ENCODE measurements at places on chromosomes 5 and 9.

DNA sequence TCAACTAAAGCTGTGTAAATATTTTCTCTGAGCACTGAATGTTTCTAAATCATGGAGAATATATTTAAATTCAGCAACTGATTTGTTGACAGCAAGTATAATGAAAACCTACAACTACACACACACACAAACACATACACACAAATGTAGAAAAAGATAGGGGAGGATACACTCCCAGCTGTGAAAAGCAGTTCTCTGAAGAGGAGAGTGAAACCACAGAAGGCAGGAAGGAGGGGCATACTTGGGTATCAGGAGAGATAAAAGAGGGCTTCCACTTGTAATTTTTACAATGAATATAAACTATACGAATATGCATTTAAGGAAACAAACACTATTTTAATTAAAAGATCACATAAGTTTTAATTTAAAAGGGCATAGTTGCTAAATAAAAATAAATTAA, 227.8 kb upstream of the SLC24A2 start:
- no peak for DNase-seq

DNA sequence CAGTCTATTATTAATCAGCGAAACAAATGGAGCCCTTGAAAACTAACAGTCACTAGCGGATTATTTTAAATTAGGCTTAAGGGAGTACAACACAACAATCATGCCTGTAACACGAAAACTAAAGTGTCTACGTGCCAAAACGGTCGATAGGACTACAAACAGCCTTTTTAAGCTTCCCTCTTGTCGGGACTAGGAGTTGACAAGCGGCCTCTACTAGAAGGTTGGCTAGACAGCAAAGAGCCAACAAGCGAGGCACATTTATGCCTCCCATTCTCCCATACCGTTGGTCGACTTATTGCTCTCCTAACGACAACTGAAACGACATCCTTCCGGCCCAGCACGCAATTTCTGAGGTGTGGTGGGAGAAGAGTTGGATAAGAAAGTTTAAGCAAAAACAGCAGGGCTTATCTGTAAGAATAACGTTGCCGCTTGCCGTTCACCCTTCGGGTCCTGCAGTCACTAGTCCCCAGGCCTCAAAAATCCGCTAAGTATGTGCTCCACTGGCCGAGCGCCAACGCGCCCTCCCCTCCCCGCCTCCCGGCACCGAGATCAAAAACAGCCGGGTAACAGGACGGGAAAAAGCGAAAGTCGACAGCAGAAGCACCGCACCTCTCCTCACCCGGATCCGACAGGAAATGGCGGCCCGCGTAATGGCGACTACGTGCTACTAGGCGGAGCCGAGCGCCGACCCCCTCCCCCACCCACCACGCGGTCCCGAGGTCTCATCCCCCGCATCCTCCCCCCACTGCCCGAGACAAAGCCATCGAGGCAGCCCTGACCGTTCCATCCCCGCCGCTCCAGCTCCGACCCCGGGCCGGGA, 813 bp downstream of the HNRNPK start:
- peak; percentile 94 for DNase-seq

GRCh38 chr5:95725937-95726810, 5.0 kb upstream of the RHOBTB3 start:
- DNase-seq: no peak

DNA sequence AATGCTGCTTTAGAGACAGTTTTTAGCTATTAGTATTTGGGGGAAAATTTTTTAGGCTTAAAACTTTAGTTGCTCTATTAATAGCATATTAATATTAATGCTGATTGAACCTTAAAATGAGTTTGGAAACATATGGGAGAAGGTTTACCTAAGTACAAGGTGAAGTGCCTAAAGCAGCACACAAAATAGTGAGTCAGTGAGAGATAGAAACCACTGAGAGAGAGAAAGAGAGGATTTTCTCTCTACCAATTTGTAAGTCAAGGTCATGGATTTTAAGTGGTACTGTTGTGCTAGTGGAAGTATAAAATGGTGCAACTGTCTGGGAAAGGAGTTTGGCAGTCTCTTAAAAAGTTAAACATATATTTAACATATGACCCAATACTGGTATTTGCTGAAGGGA, 64.9 kb downstream of the MARCHF3 start:
- no peak for DNase-seq

GRCh38 chr9:5468850-5469249, 18.5 kb downstream of the CD274 start:
- no peak for DNase-seq

DNA sequence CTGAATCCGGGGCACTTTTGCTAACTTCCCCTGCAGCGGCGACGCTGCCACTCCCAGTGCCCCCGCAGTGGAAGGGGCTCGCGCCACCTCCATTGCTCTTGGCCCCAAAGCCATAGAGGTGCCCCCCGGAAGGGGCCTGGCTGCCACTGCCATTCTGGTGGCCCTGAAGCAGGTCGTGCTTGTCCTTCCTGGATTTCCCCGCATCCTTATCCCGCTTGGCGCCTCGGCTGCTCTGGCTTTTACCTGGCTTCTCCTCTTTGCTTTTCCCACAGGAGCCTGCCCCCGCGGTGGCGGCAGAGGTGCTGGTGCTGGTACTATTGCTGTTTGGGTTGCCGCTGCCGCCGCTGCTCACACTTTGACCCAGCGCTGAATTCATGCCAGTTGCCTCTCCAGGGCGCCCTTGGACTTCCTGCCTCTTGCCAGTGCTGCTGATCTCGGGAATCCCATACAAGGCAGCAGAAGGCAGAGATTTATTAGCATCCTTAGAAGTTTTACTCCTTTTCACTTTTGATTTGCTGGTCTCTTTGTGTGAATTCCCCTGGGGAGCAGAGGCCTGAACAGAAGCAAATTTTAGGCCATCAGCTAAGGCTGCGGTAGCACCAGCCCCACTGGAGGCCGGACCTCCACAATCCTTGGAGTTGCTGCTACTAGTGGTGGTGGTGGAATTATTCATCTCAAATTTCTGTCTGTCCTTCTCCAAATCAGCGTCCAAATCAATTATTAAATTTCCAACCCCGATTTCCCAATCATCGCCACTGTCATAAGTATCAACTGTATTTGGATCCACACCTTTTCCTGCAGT, 2.1 kb downstream of the ZNF608 start:
- no peak for DNase-seq

- DNase-seq: no peak
These were observed 43.4 kb upstream of the N4BP3 start for GRCh38 chr5:178069909-178070308.

- no peak for DNase-seq
These were observed 11.0 kb downstream of the BSPRY start for GRCh38 chr9:113360242-113360842.

DNA sequence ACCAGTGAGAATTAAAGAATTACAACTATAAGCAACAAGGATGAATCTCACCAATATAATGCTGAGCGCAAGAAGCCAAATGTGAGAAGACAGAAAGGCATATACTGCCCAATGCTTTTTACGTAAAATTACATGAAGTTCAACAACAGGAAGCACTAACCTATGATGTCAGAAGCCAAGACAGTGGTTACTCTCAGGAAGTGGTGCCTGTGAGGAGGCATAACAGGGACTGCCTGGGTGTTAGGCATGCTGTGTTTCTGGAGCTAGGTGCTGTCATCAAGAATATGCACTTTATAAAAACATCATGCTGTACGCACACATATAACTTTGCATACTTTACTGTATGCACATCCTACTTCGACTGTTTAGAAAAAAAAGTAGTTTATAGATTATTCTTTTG, 30.1 kb downstream of the FRMD3 start:
- DNase-seq: no peak

GRCh38 chr9:114179516-114179915, 24.2 kb downstream of the COL27A1 start:
- DNase-seq: no peak

GRCh38 chr5:173613433-173614159, 2.9 kb downstream of the BOD1 start:
- DNase-seq: no peak

GRCh38 chr5:80990971-80991370, 30.8 kb downstream of the RASGRF2 start:
- no peak for DNase-seq

GRCh38 chr5:98940581-98940980, 11.8 kb upstream of the CHD1 start:
- DNase-seq: no peak

DNA sequence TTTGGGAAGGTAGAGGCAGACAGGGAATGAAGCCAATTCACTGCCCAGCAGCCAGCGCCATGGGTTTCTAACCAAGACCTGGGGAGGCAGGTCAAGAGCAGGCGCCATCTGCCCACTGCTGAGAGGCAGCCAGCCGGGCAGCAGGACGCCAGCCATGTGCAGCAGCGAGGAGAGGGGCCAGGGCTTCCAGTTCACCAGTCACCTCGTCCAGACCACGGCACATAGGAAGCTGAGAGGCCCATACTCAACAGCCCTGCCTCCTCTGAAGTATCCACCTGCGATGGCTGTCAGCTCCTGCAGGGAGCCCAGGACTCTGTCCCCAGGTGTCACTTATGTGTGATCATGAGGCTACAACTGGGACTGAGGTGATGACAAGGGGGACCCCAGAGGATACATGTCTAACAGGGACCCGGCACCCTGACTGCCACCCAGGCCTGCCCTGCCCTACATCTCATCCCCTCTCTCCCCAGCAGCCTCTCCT, 30.1 kb downstream of the IPPK start:
- no peak for DNase-seq

GRCh38 chr5:120464627-120465435, 731 bp downstream of the PRR16 start:
- DNase-seq: peak; percentile 68

GRCh38 chr9:121750259-121750714, 98.9 kb downstream of the DAB2IP start:
- no peak for DNase-seq

GRCh38 chr5:162565-163337, 28.5 kb upstream of the LRRC14B start:
- DNase-seq: no peak

- no peak for DNase-seq
These were observed 183.8 kb upstream of the PDE4D start for GRCh38 chr5:60077292-60077691.

DNA sequence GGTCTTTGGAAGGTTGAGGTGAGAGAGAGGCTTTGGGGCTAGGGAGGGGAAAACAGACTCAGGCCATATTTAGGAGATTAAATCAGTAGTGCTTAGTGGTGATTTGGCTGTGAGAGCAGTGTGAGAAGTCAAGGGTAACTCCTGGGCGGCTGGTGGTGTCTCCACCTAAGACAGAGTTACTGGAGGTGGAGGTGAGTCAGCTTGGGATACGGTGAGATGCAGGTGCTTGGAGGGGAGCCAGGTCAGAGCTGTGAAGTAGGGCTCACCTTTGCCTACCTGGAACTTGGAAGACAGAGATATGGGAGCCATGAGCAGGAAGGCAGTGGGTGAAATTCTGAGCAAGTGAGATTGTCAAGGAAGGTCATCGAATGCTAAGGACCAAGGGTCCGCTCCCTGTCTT, 24.5 kb downstream of the RGS3 start:
- no peak for DNase-seq

DNA sequence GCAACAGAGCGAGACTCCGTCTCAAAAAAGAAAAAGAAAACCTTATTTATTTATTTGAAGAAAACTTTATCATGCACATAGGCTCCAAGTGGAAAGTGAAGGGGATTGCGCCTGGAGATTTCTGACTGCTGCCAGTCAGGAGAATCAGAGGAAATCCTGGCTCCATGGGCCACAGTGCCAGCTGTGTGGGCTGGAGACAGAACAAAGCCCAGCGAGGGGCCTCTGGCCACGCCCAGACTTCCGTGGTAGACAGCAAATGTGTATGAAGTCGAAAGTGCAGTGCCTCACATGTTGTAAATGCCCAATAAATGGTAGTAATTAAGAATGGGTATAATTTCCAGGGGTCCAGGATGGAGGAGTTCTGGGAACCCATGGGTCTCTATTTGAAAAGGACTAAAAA, 75.8 kb upstream of the WWC1 start:
- no peak for DNase-seq

DNA sequence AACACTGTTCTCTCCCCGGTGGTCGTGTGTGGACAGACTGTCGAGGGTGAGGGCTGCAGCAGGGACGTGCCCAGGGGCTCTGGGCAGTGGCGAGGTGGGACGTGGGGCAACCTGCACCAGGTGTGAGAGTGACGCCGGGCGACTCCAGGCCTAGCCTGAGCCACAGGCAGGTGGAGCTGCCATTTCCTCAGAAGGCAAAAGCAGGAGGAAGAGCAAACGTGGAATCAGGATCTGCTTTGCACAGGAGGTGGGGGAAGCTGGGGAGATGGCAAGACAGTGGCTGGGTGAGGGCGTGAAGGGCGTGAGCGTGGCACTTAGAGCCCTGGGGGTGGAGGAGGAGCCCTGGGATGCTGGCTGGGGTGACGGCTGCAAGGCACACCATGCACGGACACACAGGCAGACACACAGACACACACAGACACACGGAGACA, 39.6 kb upstream of the NSMF start:
- DNase-seq: no peak

GRCh38 chr5:83877911-83878706, 157.5 kb upstream of the HAPLN1 start:
- no peak for DNase-seq

DNA sequence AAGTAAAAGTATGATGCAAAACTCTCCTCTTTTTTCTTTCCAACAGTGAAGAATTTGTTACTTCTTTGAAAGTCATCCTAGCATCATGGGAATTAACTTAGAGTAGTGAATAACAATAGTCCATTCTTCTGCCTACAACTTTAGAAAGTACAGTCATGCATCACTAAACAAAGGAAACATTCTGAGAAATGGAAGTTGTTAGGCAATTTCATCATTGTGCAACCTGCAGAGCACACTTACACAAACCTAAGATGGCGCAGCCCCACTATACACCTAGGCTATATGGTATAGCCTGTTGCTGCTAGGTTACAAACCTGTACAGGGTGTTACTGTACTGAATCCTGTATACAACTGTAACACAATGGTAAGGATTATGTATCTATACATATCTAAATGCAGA, 1209.3 kb upstream of the C9orf72 start:
- no peak for DNase-seq

DNA sequence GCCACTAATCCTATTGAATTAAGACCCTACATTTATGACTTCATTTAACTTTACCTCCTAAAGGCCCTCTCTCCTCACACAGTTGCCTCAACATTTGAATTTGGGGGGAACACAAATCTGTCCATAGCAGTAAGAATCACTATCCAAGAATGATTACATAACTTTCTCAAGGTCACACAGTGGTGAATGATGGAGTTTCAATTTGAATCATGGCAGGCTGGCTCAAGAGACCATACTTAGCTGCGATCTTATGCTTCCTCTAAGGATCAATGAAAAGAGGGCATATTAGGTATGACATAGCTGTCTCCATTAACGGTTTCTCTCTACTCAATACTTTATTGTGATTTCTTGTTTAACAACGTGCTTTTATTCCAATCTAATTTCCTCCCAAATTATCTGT, 44.1 kb upstream of the PDE4D start:
- no peak for DNase-seq

- no peak for DNase-seq
These were observed 937 bp upstream of the SLC26A2 start for GRCh38 chr5:149959406-149960236.

GRCh38 chr5:145484158-145484557, 351.0 kb downstream of the PRELID2 start:
- DNase-seq: no peak

All from Right ventricle myocardium inferior (tissue), 1 donor.